SJCRH30 (cell line): ENCODE measurements at places on chromosomes 13 and 19. TPM values are rescaled to one million over a fixed set of nuclear protein-coding genes. Genes with fewer than 3 reads are reported as not detected.

- DNase-seq = no peak
Measured at GRCh38 chr19:33773704-33774624, 22.7 kb upstream of the KCTD15 start.

GRCh38 chr19:49438261-49438660 lies 3.1 kb downstream of the SLC17A7 start:
- no peak for DNase-seq

The ZNF132 gene
- not detected in 2 replicates for total RNA-seq

The FPR3 gene
- not detected in 2 replicates for total RNA-seq

The MED4 gene
- total RNA-seq = 42.4 and 46.6 TPM in 2 replicates

DNA sequence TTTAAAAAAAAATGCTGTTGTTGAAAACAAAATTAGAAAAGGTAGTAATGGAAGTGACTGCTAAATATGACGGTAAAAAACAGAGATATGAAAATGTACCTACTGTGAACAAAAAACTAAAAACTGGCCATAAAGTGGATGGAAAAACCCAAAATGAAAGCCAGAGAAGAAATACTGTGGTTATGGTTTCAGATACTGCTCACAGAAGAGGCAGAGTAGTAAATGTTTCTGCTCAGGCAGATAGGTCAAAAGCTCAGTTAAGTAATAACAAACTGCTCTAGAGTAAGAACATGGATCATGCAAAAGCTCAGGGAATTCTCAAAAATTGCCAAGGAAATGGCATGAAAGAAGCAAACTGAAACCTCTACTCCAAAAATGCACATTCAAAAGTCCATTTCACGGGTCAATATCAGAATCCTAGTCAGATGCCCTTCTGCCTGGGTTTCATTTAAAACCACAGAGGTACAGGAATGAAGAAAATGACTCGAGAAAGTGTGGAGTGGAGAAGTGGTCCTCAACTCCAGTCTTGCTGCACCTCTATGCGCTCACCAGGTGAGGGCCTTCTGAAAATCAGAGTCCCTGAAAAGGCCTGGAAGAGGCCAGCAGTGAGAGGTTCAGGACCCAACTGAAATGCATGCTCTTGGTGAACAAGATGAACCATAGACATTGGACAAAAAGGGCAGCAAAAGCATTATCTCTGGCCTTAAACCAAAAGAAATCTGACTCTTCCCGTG lies 315.0 kb upstream of the SPRY2 start:
- DNase-seq = no peak

The TEX26 gene
- not detected in 2 replicates for total RNA-seq

The CERS1 gene
- total RNA-seq = 6.1 TPM in 2 replicates

The LILRB4 gene
- not detected in 2 replicates for total RNA-seq

DNA sequence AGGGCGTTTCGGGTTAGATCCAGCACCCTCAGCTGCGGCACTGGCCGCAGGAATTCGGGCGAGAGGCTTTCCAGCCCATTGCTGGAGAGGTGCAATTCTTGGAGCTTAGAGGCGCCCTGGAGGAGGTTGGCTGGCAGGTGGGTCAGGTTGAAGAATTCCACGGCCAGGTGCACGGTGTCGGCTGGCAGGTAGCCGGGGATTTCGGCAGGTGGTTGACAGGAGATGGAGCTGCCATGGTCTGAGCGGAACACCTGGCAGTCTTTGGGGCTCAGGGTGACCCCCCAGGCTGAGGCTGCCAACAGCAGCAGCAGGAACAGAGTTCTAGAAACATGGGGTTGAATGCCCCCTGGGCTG lies 1.3 kb downstream of the LRG1 start:
- DNase-seq = no peak

GRCh38 chr19:58277748-58278540 lies 811 bp upstream of the ZNF8 start:
- no peak for DNase-seq

The TBXA2R gene
- total RNA-seq = 0.06 and 0.13 TPM in 2 replicates

The ZNF229 gene
- total RNA-seq = not detected in 2 replicates

- DNase-seq = peak; percentile 99
Measured at GRCh38 chr19:57435062-57435978, at the start of gene ZNF749. ZNF749 (plus strand) TSS chr19:57435325; CDS start chr19:57435579, 254 bp downstream.

DNA sequence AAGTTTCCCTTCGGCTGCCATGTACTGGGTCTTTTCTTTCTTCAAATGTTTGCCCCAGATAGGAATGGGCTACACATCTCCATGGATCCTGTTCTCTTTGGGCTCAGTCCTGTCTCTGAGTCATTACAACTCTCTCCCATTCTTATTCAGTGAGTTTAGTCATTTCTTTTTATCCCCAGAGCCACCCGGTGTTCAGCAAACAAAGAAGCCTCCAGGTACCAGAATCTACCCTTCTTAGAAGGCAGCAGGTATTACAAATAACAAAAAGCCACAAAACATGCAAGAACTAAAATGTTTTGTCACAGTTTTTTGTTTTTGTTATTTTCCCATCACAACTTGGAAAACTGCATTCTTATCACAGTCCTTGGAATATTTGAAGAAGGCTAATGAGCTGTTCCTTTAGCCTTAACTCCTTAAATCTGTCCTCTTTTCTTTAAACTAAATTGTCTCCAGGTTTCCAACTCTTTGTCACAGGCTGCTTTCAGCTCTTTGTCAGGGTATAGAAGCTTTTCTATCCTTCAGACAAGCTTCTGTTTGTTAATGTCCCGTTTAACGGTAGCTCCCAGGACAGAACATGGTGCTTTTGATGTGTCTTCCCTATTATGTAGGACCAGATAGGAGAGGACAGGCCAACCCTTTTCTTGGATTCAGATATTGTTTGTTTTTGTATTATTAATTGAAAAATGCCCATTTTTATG lies 215.5 kb upstream of the HTR2A start:
- no peak for DNase-seq

- DNase-seq = no peak
Measured at GRCh38 chr19:17479325-17479791, 9.0 kb downstream of the SLC27A1 start.

The GPATCH1 gene
- total RNA-seq = 12.6 and 12.7 TPM in 2 replicates

DNA sequence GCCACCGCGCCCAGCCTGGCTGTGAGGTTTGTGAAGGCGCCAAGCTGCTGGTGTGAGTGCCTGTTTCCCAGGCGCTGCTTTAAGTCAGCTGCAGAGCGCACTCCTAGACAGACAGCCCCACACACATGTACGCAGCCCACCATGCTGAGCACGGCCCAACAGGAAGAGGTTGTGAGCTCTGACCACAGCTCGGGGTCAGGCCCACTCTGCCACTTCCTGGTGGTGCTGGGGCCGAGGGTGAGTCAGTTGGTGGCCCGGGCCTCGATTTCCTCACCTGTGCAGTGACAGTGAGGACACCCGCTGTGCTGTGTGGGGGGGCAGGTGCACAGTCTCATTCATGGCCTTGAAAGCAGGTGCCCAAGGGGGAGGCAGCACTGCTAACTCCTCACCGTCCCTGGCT lies 106.7 kb downstream of the KDM4B start:
- DNase-seq = no peak

DNA sequence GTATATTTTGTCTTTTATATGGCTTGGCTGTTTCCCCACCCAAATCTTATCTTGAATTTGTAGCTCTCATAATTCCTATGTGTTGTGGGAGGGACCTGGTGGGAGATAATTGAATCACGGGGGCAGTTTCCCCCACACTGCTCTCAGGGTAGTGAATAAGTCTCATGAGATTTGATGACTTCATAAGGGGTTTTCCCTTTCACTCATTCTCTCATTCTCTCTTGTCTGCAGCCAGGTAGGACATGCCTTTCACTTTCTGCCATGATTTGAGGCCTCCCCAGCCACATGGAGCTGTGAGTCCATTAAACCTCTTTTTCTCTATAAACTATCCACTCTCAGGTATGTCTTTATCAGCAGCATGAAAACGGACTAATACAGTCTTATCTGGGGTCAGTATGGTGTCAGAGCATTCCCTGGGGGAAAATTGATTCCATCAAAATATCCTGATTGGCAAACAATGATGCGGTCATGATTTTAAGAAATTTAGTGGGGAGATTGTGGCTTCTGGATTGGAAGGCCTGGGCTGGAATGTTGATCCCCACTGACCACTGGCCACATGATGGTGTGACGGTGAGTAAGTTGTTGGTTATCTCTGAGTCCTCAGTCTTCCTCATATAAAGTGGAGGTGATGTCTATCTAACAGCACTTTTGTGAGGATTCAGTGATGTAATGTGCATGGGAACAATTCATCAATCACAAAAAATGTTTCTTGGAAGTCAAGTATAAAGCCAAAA lies 27.5 kb upstream of the ANKRD10 start:
- no peak for DNase-seq

The ABHD13 gene
- 11.5 and 13.5 TPM in 2 replicates for total RNA-seq

- no peak for DNase-seq
Measured at GRCh38 chr19:42048992-42049391, 21.0 kb downstream of the GRIK5 start.

GRCh38 chr13:76016799-76017400 lies 380.8 kb downstream of the LMO7 start:
- peak; percentile 53 for DNase-seq

The FFAR1 gene
- total RNA-seq = not detected in 2 replicates

The CYP2F1 gene
- not detected in 2 replicates for total RNA-seq

DNA sequence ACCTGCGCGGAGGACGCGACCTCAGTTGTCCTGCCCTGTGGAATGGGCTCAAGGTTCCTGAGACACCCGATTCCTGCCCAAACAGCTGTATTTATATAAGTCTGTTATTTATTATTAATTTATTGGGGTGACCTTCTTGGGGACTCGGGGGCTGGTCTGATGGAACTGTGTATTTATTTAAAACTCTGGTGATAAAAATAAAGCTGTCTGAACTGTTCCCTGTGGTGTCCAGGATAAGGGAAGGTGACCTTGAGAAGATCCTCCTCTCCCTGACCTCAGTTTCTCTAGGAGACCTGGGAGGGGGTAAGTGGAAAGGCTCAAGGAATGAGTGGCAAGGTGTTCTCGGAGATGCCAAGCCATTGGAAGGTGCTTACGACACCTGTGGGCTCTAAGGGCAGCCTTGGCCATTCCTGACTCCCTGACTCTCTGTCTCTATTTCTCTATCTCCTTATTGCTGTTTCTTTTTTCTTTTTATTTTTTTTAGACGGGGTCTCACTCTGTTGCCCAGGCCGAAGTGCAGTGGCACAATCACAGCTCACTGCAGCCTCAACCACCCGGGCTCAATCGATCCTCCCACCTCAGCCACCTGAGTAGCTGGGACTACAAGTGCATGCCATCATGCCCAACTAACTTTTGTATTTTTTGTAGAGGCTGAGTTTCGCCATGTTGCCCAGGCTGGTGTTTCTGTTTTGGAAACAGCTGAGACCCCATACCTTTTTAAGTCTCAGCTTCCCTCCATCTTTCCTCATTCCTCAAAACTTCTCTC lies 3.2 kb downstream of the GDF15 start:
- no peak for DNase-seq

GRCh38 chr13:43156916-43157315 lies 133.5 kb downstream of the DNAJC15 start:
- no peak for DNase-seq

DNA sequence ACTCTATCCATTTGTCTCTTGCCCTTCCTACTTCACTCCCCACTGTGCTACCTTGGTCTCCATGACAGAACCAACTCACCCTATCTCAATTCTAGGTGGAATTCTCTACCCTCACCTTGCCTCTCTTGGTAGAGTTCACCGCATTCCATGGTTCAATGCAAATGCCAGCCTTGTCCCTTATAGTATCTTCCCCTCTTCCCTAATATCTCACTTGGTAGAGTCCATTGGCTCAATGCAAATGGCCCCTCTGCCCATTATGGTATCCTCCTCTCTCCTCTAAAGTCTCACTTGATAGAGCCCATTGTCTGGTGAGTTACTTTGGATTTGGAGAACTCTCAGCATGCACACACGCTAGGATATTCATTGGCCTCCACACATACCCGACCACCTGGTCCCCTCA lies 7.9 kb downstream of the HAS1 start:
- DNase-seq = no peak

The ERF gene
- total RNA-seq = 35.1 and 37.7 TPM in 2 replicates

GRCh38 chr19:17484520-17485185 lies 14.3 kb downstream of the SLC27A1 start:
- DNase-seq = no peak

The PRODH2 gene
- total RNA-seq = not detected in 2 replicates

DNA sequence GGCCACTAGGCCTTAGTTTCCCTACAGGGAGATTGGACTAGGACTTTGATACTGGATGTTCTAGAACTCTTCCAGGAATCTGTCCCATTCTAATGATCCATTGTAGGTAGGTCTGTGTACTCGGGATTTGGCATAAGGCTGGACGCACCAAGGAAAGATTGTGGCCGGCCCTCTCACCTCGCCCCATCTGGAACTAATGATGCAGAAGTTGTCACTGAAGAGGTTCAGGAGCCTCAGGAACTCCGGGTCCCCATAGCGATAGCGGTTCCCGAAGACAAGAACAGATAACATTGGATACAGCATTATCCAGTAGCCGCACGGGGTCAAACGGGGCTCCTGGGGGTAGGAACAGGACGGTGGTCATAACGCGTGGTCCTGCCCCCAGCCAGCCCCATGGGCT lies 11.2 kb downstream of the EGLN2 start:
- no peak for DNase-seq

DNA sequence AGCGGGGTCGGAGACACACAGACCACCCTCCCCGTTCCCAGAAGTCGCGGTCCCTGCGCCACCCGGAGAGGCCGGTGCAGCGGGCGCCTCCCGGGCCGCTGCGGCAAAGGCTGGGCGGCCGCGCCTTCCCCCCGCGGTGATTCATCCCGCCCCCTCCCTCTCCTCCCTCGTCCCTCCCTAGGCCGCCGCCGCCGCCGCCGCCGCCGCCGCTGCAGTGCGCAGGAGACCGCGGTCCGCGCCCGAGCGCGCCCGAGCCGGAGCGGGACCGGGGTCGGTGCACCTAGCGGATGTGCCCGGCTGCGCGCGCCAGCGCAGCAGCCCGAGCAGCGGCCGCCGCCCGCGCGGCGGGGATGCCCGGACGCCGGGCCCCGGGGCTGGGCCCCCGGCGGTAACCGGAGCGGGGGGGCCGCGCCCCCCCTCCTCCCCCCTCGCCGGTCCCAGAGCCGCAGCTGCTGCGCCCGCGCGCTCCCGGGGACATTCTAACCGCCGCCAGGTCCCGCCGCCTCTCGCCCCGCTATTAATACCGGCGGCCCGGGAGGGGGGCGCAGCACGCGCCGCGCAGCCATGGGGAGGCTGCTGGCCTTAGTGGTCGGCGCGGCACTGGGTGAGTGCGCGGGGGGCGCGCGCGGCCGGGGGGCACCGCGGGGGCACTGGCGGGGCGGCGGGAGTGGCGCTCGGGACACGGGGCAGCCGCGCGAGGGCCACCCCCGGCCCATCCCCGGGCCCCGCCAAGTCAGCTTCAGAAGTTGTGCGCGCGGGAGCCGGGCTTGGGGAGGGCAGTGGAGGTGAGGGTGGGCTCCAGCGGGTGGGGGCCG lies at the start of gene SCN1B:
Gene SCN1B, plus strand, starts transcription at position 214 of the 815 bp plus-strand sequence. Its CDS starts 351 bp downstream, at position 565.
- peak; percentile 73 for DNase-seq

The FGF14 gene
- 0.02 TPM in 1 of 2 replicates, not detected in the other for total RNA-seq

The NEK3 gene
- total RNA-seq = 10.3 and 10.9 TPM in 2 replicates
